CD4-positive, alpha-beta T cell treated with Interleukin-21 for 1 hour (primary cell): ENCODE measurements at places on chromosomes 3 and 15.
A peak's percentile ranks its signal among the peaks of the same experiment; 100 is the strongest.

DNA sequence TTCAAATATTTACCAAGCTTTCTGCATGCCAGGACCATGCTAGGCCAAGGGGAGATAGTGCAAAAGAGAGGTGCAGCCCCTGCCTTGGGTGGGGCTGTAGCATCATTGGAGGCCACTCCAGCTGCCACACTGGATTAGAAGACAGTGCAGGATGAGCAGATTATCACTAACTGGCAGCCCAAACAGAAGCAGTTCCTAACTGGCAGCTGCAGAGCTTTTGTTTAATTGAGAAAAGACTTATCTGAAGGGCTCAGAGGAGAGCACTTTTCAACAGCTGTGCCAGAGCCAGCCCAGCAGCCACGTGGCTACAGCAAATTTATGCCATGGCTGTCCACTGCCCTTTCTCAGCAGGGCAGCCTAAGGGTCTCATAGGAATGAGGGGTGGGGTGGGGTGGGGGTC lies 13.5 kb upstream of the ACSBG1 start:
- DNase-seq, result no peak

DNA sequence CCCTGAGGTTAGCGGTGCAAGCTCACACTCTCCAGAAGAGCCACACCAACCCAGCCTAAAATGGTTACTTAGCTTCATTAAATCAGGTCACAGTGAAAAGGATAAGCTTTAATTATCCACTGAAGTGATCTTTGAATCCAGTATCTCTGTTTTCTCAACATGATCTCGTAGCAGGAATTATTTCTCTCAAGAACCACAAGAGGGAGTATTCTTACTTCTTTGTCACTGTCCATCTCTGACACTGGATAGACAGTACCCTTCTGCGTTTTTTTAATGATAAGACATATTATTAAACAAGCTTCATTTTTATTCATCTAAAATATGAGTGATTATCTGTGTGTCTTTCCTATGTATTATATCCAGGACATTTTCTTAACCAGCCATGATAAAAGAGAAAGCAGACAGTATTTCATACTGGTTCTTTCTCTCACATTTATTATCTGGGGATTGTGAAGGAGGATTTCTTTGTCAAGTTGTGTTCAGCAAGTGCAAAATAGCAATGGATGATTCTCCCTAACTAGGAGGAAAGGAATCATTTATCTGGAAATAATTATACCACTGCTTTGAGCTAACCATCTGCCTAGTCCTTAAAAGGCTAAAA lies 105.4 kb upstream of the CCDC54 start:
- DNase-seq, result peak; percentile 27

- DNase-seq, result no peak
Measured at GRCh38 chr15:83443076-83443847, 3.9 kb upstream of the SH3GL3 start.

DNA sequence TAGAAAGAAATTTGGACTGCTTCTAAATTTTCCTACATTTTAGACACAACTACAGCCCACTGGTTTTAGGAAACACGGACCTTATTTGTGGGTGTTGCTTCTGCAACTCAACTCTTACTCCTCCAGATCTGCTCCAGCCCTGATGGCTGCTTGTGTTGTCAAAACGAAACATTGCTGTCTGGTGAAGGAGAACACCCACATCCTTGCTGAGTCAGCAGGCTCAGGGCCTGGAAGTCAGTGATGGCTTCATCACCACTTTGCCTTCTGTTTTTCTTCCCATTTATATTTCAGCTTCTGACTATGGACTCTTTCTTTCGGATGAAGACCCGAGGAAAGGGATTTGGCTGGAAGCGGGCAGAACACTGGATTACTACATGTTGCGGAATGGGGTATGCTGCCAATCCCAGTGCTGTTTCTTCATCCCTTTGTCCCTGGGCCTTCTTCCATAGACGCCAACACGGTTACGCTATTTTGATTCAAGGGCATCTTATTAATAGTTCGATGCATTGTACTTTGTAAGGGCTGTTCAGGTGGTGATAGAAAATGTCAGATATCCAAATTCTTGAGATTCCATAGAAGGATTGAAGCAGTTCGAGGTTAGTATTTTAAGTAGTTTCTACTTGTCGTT lies 392.6 kb upstream of the TPM1 start:
- DNase-seq, result no peak

- no peak for DNase-seq
Measured at GRCh38 chr3:177251755-177252154, 54.5 kb upstream of the TBL1XR1 start.

- DNase-seq, result no peak
Measured at GRCh38 chr3:114506591-114507300, 212.9 kb downstream of the TIGIT start.

DNA sequence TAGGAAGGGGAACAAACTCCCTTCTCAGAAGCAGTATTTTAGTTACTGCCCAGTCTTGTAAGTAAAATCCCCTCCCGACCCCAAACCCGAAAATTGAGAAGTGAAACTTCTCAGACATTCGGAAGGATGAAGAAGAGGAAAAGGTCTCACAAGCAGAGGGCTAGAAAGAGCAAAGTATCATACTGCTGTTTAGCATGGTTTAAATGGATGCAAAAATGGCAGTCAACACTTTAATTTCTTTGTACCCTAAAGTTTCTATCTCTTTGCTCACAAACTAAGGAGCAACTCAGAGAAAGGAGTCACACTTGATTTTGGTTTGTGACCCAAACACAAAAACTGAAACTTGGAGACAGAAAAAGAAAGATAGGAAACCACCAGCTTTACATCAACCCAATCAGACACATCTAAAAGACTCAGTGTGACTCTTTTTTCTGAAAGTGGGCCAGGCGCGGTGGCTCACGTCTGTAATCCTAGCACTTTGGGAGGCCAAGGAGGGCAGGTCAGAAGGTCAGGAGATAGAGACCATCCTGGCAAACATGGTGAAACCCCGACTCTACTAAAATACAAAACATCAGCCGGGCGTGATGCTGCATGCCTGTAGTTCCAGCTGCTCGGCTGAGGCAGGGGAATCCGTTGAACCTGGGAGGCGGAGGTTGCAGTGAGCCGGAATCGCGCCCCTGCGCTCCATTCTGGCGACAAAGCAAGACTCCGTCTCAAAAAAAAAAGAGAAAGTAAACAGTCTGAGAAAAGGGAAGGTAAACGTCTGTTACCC lies 63.2 kb upstream of the ATP11B start:
- no peak for DNase-seq

DNA sequence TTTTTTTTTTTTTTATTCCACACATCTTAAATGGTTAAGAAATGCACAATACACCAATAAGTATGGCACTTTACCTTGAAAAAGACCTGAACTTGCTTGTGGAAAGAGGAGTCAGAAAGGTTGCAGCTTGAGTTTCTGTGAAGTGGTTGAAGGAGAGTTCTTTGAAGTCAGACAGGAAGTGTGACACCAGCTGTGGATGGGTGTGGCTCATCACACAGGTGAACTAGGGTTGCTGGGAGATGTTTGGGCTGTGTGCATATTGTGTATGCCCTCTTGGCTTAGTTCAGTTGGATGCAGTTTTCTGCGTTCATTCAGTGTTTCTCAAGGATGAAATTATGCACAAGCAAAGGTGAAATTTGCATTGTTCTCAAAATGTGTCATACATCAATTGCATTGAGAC lies 6.3 kb downstream of the AEN start:
- DNase-seq, result peak; percentile 90

GRCh38 chr3:64203216-64203615 lies 22.1 kb downstream of the PRICKLE2 start:
- no peak for DNase-seq

GRCh38 chr15:43998607-43999006 lies 171.8 kb downstream of the WDR76 start:
- no peak for DNase-seq

DNA sequence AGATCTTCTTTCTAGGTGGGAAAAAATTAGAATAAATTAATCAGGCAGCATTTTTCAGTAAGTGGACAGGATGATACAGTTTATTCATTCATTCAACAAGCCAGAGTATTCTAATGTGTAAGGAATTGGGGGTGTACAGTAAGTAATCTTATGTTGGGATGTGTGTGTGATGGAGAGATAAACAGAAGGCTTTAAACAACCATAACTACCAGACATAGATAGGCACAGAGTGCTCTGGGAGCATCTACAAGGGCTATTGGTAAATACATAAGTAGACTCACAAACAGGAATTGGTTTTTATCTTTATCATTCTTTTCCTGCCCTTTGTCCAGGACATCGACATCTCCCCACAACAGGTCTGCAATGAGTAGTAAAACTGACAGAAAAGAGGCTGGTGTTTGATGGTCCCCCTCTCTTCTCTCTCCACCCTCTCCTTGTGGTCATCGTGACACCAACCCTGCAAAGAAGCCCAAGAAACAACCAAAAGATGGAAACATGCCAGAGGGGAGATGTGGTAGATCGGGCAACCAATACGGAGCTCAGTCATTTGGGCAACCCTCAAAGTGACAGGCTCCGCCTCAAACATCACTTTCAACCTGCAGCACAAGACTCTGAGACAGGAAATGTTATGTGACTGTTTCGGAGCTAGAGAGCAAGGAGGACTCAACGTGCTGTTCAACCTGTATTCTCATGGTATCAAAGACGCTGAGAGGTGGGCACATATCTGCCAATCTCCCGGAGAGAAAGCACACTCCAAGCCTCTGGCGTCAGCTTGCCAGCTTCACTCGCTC lies 28.7 kb upstream of the B3GNT5 start:
- DNase-seq, result peak; percentile 26

GRCh38 chr15:64112904-64113303 lies 17.1 kb downstream of the SNX1 start:
- no peak for DNase-seq

- DNase-seq, result no peak
Measured at GRCh38 chr3:82038556-82038955, 277.1 kb upstream of the GBE1 start.

DNA sequence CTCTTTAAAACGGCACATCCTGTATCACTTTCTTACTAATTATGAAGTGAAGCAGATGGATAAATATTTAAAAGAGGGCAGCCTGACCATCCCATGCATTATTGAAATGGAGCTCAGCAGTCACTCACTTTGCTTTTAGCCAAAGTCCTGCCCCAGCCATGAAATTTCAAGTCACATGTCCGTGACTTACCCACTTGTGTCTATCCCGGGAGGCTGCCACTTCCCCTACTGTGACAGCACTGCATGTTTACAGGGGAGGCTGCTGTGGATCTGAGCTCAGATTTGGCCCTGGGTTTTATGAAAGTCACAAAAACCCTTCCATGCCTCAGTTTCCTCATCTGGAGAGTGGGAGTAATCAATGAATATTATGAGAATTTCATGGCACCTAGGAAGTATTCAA lies 17.9 kb upstream of the LRRK1 start:
- no peak for DNase-seq

DNA sequence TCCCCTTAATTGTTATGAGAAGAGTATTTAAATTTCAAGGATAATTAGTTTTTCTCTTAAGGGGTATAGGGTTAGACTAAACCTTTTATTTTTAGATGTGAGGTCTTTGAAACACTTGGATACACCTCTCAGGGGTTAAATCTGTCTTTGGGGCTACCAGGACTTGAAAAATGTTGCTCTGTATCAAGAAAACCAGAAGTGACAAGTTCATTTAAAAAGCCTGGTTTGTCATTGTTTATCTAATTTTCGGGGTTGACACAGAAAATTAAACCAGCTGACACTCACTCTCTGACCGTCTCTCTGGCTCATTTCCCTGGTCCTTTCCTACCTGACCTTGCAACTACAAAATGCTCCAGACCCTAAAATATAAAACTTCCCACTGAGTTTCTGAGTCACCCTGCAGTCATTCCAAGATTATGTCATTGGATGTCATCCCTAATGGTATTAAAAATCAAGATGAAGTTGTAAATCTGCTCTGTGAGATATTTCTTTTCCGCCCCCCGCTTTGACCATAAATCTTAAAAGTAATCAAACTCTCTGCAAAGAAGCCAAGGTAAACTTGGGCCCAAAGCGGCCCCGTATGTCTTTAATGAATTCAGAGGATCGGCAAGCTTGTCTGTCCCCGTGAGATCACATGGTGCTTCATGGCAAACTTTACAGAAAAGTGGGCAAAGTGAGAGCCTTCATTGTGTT lies 32.9 kb upstream of the SKOR1 start:
- DNase-seq, result no peak

- DNase-seq, result peak; percentile 86
Measured at GRCh38 chr3:43389388-43390254, 103.3 kb downstream of the SNRK start.

DNA sequence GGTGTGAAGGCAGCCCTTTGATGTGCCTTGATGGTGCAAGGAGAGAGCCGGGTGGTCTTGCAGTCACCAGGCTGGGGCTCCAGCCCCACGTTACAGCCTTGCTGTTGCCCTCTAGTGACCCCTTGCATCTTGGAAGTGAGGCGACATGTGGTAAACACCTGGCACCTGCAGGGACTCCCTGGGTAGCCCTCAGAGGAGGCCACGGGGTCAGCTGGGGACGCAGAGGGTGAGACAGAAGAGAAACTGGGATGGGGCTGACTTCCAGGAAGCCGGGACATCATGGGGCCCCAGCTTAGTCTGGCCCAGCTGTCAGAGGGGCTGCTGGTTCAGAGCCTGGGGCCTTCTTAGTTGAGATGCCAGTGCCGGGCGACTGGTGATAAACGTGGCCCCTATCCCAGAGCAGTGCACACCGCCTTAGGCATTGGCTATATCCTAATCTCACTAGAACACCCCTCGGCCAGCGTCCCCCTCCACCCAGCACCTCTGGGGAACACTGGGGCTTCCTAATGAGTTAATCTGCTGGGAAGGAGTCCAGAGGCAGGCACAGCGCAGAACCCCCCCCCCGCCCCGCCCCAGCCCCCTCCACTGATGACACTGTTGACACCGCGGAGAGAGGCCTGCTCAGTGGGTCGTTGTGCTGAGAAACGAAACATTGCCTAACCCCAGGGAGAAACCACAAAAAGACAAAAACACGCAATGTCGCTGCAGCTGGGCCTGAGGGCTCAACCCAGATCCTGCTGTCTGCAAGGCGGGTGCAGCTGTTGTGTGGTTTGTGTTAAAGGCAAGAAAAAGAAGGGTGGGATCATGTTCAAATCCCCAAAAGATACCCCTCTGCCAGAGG lies 60.5 kb upstream of the KLF13 start:
- DNase-seq, result peak; percentile 76

DNA sequence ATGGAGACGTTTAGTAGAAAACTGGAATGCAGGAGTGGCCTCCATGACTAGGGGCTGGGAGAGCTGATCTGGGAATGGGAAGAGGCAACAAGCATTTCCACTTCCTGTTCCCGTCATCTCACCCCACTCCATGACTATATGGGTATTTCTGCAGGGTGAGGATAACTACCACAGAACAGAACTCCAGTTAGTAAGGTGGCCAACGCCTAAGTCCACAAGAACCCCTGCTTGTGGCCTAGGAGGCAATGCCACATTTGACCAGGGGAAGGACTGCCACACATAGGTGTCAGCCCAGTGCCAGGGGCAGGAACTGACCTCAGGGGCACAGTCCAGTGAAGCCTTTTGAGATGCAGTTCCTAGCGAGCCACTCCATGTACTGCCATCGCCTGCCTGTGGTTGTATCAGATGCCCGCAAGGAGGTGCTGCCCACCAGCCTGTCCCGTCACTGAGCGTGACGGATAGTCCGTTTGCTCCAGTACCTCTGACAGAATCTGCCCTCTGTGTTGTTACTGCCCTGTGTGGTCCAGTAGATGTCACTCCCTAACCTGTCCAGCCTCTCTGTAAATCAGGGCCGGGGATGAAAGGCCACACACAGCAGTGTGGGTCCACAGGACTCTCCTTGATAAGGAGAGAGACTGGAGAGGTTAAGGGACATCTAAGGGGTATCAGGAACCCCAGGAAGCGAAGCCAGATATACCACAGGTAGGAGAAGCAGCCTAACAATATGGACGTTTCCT lies 3.5 kb upstream of the MTFMT start:
- peak; percentile 40 for DNase-seq
